Esophagus squamous epithelium (tissue), 5 donors: ENCODE measurements at places on chromosomes 7 and 10.

DNA sequence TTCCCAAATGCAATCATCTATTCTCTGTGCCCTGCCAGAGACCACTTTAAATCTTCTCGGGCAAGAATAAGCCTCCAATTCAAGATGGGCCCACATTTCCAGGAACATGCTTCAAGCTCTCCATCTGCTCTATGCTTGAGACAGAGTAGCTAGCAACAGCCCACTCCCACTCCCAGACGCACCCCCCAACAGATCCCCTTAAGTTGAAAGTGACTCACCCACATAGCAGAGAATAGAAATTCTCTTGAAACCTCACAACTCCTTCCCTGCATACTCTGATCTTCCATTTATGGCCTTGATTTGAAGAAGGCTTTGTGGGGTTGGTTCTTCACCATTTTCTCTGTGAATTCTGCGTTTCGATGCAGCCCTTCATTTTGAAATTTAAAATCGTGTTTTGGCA is 604.0 kb downstream of the INHBA start:
- DNase-seq: no peak

DNA sequence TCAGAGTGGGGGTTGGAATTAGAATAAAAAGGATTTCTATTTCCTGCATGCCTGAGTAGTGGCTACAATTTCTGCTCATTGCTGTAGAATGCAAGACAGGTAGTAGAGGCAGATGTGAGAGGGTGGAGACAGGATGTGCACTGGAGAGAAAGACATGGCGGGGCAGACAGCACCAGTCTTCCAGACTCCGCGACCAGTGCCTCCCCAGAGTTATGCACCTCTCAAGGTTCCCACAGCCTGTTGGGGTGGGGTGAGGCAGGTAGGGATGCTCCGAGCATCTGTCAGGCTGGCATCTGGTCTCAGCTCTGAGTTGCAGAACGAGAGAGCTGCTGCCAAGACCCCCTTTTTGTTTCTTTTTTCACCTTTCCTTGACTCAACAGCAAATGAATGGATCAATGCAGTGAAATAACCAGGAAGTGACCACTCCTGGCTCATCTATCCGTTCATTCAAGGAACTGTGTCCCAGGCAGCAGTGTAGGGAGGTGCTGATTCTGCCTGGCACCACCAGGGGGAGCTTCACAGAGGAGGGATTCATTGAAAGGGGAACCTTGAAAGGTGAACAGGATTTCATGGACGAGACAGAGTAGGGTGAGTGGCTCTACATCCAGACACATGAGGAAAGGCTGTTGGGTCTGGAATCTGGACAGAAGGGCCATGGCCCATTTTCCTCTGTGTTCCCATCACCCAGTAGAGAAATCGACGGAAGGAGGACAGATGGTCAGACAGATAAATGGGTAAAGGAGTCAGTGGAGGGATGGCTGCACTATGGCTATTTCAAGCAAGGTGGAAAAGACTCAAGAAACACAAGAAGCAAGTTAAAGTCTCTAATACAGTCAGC is 17.2 kb upstream of the SLC18A3 start:
- no peak for DNase-seq

- no peak for DNase-seq
These were observed 2.4 kb upstream of the MTPAP start for GRCh38 chr10:30351502-30351901.

DNA sequence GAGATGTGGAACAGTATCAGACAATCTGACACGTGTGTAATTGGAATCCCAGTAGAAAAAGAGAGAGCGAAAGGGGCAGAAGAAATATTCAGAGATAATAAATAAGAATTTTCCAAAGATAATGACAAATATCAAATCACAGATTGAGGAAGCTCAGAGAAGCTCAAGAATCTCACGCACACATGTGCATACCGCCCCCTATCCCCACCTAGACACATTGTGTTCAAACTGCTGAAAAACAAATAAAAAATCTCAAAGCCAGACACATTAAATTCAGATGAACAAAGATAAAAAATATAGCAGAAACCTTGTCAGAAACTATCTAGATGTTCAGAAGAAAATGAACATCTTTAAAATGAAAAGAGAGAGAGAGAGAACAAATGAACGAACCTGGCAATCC is 17.2 kb downstream of the SFR1 start:
- no peak for DNase-seq

DNA sequence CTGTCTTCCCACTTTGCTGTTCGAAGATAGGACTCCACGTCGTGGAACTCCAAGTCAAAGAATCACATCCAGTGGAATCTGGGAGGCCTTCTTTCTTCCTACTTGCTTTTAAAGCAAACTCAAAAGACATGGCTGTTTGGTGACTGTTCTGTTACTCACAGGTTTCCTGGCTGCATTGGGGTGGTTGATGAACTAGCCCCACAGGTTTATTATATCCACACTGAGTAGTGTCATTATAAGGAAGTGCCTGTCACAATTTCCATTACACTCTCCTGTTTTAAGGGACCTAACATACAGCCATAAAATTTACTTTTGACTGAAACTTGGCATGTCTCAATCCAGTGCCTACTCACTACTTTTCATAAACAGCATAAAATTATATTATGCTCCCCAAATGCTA is 287.3 kb upstream of the SP4 start:
- no peak for DNase-seq

- no peak for DNase-seq
These were observed 131.0 kb upstream of the C1GALT1 start for GRCh38 chr7:7051206-7051877.

DNA sequence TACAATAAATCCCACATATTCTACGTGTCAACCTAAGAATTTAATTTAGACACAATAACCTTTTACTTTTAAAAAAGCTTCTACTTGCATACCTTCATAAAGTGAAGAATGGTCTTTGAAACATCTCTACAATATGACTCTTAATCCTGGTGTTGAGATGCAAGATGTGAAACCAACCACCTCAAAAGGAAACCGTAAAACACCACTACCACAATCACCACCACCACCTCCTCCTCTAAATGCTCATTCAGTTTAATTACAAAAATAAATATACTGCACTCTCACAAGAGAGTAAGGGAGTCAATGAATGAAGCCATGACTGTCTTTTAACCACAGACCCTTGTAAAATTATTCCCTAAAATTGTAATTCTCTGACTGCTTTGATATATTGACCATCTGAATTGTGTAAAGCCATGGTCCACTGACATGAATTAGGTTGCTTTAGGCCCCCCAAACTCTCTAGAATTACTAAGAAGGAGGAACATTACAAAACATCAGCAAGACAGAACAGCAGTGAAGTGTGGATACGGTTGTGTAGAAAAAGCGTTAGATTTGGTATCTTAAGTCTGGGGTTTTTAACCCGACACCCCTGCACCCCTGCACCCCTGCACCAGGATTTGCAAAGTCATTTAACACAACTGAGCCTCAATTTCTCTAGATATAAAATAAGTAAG is 171.4 kb downstream of the SFMBT2 start:
- no peak for DNase-seq

DNA sequence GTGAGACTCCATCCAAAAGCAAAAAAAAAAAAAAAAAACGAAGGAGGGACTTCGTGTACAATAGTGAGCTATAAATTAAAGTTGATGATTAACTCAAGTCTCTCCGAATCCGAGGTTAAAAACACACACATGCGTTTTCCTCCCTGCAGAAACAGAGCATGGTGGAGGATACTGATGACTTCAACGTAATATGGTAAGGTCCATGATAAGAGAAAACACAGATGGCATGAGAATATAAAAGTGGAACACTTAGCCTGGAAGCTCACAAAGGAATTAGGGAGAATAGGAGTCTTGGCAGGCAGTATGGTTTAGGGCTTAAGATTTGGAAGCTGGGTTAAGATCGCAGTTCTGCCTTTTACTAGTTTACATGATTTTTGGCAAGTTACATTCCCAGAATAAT is 20.1 kb upstream of the GSTK1 start:
- no peak for DNase-seq

DNA sequence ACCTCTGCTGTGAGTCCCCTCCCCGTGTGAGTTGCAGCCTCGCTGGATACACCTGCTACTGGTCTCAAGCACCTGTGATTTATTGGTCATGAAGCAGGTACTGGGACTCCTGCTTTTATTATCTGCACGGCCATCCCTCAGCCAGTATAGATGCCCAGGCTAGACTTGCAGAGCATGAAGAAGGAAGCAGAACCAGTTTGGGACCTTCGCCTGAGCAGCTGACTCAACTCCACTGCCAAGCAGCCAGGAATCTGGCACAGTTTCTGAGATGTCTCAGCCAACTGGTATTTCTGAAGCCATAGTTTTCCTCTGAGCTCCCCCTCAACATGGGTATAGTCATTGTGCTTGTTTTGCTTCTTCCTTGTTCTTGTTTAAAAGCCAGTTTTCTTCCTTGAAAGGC is 28.0 kb upstream of the SLC39A12 start:
- no peak for DNase-seq

DNA sequence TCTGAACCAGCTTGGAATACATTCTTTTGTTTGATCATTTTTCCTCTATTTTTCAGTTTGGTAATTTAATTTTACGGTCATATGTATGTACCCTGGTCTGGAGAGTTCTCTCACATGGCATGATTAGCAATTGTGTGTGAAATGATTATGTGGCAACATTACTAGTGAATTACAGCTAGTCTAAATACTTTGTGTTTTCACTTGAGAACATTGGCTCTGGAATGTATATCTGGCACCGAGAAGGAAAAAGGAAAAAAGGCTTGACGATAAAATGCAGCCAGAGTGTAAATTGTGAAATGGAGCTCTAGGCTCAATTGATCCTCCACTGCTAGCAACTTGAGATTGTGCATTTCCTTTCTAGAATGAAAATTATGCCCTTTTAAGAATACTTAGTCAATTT is 397.2 kb downstream of the EXOC4 start:
- DNase-seq: no peak

GRCh38 chr10:76082232-76082631 is 650.8 kb downstream of the LRMDA start:
- DNase-seq: no peak

- peak; percentile 54 for DNase-seq
These were observed at the start of gene CCM2 for GRCh38 chr7:45000093-45001032. TSS of gene CCM2 (plus strand) at chr7:45000201. CDS start at chr7:45000334, 133 bp downstream.

DNA sequence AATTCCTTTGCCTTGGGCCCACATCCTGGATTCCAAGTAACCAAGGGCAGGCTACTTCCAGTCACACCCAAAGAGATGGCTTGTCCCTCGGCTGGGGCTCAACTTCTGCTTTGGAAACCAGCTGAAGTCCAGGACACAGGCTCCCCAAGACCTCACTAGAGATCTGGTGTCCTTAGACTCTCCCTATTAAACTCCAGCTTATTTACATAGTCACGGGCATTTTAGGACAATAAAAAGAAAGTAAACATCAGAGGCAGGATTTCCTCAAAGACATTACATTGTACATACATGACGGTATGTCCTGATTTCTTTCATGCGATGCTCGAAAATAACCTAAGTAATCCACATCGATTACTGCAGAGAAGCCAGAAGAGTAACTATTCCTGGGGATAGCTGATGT is 461.5 kb upstream of the C7orf33 start:
- DNase-seq: no peak

DNA sequence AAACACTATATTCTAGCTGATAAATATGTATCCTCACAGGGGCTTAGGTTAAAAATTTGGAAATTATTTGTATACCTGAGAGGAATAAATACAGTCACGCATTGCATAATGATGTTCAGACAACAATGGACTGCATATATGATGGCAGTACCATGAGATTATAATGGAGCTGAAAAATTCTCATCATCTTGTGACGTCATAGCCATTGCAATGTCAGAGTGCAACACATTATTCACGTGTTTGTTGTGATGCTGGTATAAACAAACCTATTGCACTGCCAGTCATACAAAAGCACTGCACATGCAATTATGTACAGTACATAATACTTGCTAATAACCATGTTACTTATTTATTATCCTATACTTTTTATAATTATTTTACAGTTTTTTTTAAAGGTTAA is 31.4 kb downstream of the STEAP1B start:
- no peak for DNase-seq

- no peak for DNase-seq
These were observed 302.7 kb downstream of the RPS24 start for GRCh38 chr10:78336402-78336791.

DNA sequence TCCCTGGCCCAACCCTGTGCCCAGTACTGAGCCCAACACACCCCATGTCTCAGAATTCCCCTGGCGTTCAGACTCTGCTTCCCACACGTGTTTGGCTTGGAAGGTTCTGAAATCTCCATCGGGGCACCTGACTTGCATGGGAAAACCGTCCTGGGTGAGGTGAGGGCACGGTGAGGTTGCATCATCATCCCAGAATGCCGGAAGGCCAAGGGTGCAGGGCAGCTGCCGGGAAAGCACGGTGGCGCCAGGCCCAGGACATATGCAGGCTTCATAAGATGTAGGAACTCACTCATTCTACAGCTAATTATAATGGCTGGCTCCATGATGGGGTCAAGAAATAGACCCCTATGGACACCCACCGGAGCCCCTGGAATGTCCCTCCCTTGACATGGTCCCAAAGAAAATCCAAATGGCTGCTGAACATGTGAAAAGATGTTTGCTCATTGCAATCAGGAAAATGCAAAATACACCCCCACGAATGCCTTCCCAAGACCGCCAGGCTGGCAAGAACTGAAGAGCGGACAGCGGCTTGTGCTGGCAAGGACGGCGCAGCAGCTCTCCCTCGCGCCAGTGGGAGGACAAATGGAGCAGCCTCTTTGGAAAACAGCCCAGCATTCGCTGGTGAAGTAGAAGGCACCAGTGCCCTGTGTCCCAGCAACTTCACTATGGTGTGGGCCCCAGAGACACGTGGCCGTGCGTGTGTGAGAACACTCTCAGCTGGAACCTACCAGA is 2.3 kb downstream of the KNDC1 start:
- no peak for DNase-seq

DNA sequence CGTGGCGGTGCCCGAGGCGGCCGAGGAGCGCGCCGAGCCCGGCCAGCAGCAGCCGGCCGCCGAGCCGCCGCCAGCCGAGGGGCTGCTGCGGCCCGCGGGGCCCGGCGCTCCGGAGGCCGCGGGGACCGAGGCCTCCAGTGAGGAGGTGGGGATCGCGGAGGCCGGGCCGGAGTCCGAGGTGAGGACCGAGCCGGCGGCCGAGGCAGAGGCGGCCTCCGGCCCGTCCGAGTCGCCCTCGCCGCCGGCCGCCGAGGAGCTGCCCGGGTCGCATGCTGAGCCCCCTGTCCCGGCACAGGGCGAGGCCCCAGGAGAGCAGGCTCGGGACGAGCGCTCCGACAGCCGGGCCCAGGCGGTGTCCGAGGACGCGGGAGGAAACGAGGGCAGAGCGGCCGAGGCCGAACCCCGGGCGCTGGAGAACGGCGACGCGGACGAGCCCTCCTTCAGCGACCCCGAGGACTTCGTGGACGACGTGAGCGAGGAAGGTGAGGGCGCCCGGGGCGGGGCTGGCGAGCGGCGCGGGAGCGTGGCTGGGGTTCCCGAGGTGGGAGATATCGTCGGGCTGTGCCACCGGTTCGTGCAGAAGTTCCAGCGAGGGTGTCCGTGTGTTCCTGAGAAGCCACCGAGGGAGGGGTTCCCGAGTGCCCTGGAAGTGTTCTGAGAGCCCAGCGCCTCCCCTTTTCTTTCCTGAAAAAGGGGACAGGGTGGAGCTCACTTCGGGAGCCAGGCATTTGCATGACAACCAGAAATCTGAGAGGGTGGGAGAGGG is 495 bp downstream of the EIF3B start:
- DNase-seq: no peak

GRCh38 chr10:93288679-93289634 is 193.2 kb downstream of the MYOF start:
- DNase-seq: no peak
